NCI-H1436 (cell line): ENCODE measurements at places on chromosomes 1 and 21.

DNA sequence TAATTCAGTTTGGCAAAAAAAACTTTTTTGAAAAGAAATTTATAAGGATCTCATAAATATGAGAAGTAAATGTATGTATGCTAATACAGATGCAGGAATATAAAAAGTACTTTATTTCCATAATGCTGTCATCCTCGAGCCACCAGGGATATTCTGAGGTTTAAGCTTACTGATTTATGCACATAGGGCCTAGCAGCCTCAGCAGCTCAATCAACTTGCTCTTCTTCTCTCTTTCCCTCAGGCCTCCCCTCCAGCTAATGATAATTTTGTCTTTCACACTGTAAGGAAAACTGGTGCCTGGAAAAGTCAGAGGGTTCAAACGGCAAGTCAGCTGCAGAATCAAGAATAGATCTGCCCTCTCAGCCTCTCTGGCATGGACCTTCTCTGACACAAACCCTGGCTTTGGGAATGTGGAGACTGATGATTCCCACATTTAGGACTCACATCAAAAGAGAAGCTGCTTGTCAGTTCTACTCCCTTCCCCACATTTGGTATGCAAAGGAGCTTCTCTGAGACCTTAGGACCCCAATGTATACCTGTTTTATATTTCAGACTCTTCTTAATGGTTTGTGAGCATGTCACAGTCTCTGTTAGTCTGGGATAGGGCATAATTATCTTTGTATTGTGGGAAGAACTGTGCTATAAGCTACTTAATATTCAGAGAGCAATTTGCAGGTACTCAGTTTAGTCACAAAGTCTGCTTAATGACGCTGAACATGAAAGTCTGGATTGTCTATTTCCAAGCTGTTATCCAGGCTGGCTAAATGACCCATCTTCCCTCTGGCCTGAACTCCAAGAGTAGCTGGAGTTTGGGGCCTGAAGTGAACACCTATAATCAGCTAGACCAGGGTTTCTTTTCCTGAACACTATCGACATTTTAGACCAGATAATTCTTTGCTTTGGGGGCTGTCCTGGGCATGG, 52.1 kb upstream of the DIPK1A start:
- DNase-seq = no peak

GRCh38 chr1:159492575-159493323, 43.1 kb downstream of the OR10J5 start:
- DNase-seq = no peak

DNA sequence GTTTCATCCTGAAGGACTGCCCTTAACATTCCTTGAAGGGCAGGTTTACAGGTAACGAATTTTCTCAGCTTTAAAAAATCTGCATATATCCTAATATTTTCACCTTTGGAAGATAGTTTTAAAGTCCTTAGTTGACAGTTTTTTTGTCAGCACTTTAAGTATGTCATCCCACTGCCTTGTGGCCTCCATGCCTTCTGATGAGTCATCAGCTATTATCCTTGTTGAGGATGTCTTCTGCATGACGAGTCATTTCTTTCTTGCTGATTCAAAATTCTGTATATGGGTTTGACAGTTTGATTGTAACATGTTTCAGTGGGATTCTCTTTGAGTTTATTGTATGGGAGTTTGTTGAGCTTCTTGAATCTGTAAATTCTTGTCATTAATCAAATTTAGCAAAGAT, 500.6 kb downstream of the DISC1 start:
- no peak for DNase-seq

GRCh38 chr21:45579383-45580180, 37.3 kb upstream of the SLC19A1 start:
- no peak for DNase-seq

GRCh38 chr1:58997060-58997411, 213.2 kb upstream of the JUN start:
- no peak for DNase-seq

GRCh38 chr1:13911697-13912619, 212.0 kb downstream of the PRDM2 start:
- no peak for DNase-seq

GRCh38 chr21:41213021-41213420, 45.1 kb downstream of the BACE2 start:
- no peak for DNase-seq

GRCh38 chr1:57156907-57157306, 191.1 kb upstream of the C8B start:
- no peak for DNase-seq

DNA sequence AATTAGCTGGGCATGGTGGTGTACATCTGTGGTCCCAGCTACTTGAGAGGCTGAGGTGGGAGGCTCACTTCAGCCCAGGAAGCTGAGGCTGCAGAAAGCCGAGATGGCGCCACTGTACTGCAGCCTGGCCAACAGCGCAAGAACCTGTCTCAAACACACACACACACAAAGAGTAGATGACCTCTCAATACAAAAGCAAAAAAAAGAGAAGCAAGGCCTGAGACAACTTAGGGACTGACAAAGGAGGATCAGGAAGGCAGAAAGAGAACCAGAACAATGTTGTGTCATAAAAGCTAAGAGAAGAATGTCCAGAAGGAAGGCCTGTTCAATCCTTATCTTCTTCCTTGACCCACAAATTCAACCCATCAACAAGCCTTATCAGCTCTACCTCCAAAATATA, 18.5 kb downstream of the WASF2 start:
- no peak for DNase-seq

DNA sequence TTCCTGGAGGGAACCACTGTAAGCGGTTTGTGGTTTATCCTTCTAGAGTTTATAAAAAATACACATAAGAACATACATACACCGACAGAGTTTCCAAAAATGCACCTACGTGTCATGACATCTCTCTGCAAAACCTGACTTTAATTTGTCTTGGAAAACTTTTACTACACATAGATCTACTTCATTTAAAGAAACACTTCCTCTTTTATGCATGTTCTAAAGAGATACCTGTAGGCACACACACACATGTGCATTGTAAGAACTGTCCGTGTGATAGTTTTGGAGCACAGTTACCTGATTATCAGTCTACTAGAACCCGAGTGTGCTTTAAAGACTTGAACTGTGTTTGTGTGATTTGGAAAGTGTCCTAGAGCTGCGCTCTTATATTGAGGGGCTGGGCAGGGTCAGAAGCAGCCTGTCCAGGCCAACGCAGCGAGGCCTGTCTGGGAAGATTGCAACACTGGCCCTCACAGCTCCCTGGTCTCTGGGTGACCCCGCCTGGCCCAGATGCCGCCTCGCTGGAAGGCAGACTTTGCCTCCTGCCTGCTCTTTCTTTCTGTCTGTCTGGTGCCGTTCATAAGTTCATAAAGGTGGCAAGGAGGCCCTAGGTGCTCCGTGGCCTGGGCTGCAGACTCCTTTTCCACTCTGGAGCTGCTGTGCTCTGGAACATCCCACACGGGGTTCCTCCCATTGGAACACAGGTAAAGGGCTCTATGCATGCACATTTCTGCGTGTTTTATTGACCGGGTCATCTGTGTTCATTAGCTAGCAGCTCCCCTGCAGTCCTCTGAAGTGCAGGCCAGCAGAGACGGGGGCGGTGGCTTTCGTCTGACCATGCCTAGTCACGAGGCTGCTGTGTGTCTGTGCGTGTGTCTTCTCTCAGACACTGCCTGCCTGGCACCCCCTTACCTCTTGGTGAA, 46.3 kb downstream of the AGPAT3 start:
- no peak for DNase-seq

- DNase-seq = no peak
Measured at GRCh38 chr21:28220680-28221079, 772.0 kb downstream of the LTN1 start.

DNA sequence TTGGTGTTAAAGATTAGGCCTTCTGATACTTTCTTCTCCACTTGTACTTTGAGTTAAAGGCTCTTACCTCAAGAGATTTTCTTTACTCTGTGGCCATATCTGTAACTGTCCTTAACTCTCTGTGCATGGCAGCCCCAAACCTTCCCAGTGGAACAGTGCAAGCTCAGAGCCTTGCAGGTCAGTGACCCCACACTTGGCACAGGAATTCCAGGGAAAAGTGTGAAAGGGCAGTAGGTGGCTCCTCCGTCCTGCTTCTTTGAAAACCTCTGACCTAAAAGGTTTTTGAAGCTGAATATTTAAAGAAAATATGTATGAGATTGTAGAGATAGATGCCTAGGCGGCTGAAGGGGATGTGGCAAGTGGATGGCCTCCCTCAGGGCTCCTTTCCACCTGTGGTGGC, 26.3 kb downstream of the ITSN1 start:
- no peak for DNase-seq

DNA sequence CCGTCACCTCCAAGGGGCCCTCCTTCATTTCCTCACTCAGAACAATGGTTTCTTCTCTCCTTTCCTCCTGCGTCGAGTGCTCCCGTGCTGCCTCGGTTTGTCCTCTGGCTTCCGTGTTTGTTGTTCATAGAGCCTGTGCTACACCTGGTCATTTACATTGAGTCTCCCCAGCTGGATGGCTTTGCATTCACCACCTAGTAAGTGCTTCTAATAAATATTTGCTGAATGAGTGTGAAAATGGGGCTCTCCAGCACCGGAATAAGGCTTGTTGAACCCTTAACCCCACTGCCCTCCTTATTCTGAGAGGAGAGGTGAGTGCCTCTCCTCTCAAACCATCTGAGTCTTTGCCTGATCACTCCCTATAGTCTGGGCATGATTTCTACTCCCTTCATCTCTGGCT, 104.9 kb downstream of the CNIH3 start:
- DNase-seq = no peak

GRCh38 chr1:154459080-154459479, 42.9 kb upstream of the TDRD10 start:
- DNase-seq = no peak

DNA sequence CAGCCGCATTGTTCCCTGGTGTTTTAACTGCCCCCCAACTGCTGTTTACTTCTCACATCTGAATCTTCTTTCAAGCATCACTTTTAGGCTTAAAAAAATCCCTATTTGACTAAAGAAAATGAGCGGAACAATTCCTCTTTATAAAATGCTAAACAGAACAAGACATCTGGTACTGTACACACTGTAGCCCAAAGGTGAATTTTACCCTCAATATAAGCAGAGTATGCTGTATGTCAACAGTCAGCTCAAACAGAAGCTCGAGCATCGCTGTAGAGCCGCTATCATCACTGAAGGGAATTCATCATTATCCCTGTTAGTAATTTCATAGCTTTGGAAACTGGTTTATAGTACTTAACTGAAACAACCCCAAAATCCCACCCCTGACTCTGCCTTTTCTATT, 85.3 kb downstream of the LRRC8D start:
- no peak for DNase-seq

GRCh38 chr1:48061162-48062136, 64.3 kb upstream of the TRABD2B start:
- peak; percentile 74 for DNase-seq

DNA sequence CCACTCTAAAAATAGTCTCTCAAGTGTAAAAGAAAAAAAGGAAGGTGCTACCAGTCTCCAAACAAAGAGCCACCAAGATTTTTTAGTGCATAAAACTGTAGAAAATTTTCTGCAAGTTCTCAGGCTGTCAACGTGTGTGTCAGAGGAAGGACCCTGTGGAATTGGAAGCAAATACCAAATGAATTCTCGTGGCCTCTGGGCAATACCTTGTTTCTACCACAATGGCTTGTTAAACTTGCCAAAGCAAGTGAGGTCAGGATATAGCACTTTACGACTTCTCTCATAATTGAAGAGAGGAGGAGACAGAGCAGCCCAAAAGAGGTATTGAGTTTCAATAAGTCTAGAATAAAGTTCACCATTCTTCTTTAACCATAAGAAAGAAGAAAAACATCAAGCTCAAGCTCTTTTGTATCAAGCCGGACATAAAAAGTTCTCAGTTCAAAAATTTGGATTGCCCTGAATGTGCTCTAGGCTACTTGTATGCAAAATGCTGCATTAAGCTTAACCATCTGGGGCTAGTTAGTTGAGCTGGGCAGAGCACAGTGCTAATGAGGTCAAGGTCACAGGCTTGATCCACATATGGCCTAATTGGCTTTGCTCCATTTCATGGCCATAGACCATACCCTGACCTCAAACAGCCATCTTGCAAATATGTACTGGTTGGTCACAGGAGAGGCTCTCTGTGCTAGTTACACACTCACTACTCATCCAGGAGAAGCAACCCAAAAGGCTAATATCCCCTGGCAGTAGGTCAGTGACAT, 60.5 kb downstream of the TBX15 start:
- no peak for DNase-seq

DNA sequence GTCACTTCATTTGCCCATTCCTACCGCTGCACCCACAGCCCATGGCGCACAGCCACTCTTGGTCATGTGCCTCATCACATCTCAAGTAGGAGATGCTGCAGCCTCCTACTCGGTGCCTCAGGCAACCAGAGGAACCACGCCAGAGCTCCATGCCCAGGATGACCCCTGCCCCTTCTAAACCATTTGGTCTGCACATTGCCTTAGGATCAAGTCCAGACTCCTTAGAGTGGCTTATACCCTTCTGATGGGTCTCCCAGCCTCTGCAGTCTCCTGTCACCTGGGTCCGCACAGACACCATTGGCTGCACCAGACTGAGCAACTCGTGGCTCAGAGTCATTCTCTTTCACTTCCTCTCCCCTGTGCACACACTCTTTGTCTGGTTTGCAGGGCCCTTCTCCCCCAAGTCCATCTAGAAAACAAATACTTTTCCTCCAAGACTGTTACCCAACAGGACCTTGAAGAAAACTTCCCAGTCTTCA, 2.2 kb upstream of the ADORA3 start:
- DNase-seq = no peak

DNA sequence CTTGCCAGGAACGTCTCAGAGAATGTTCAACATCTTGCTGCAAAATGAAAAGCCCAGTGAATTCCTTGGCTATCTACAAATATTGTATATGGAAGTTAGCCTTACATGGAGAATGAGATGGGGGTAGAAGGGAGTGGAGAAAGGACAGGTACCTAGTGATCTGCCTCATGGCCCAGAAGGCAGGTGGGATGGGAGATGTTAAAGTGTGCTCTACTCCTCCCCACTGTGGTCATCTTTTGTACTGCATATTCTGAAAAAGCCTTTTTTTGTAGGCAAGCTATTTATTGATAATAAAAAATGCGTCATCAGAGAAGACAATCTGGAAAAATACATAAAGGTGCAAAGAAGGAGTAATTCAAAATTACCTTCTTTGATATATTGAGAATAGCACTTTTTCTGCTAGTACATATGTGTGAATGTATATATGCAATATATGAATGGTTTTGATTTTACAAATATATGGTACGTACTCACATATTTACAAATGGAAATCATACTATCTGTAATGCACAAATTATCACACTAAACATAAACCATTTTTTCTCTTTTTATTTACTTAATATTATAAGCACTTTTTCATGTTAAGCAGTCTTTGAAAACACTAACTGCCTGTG, 19.1 kb upstream of the SLC5A9 start:
- DNase-seq = peak; percentile 21
